ENCODE measurements at places on chromosomes 2 and 18.

DNA sequence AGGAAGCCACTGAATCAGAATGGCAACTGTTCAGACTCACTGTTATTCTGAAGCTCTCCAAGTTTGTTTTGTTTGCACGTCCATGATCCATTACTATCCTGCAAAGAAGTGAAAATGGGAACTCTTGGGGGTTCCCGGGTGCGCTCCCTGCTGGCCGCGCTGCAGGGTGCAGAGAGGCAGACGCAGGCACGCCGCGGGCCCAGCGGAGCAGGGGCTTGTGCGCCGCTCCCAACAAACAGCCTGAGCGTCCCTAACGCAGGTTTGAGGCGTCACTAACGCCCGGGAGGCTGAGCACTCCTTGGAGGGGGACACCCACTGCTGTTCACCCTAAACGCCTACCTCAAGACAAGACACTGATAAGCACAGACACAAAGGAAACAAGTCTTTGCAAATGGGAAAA lies 14.3 kb upstream of the PIEZO2 start:
- DNase-seq: no peak

DNA sequence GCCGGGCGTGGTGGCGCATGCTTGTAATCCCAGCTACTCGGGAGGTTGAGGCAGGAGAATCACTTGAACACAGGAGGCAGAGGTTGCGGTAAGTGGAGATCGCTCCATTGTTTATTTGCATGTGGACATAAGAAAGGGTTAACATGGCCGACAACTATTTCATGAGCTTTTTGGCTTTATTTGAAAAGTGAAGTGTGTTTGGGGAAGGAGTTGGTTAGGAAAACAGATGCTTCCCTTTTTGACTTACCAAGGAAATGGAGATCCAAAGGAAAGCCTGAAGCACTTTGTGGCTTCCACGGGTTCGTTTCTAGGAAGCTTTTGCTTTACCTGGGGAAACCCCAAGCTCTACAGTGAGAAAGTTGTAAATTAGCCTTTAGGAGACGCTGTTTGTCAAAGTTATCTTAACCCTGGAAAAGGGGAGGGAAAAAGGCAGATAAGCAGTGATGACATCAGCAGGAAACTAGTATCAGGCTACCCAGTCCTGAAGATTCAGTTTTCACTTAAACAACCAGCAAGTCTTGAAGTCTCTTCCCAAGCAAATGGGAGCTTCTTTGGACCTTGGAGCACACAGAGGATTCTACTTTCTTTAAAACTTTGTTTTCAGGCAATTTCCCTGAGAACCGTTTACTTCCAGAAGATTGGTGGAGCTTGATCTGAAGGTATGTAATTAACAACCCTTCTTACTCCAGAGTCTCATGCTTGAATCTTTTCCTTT lies at the start of gene CASP10:
Gene CASP10, plus strand, starts transcription at position 492 of the 715 bp plus-strand sequence. CDS start 2,637 bp downstream, outside the sequence.
- DNase-seq: peak; percentile 16

DNA sequence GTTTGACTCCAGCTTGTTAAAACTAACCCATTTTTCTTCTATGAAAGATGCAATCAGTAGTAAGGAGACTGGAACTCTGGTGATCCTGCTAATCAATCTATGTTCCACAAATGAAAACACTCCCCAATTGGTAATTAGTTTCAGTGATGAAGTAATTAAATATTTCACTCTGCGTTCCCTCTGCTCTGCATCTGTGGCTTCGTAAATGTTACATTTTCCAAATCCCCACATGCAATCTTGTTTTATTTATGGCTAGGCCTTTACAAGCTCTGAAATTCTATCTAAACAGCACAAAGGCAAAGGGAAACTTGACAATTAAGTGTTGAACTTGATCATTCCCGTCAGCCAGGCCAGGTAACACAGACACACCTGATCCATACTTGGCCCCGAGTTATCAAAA lies 231.4 kb upstream of the OSR1 start:
- no peak for DNase-seq

DNA sequence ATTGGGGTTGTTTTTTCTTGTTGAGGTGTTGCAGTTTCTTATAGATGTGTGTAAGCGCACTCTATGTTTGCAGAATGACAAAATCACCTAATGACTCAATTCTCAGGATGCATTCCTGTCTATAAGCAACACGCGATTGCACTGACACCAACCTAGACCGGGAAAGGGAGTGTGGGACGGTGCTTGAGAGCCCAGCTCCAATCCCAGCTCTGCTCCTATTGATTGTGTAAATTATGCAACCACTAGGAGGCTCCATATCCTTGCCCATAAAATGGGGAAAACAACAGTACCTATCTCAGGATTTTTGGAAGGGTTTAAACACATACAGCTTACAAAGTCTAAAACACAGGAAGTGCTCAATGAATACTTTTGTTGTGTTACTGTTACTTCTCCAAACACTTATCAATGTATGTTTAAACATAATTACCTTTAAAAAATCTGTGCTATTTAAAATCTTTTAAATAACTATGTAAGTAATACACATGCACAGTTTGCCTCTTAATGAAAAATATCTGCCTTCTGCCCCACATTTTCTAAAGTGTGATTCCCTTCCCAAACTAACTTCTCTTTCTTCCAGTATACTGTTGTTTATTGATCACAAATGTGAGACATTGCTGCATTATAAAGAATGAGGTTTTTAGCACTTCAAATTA lies 132.5 kb downstream of the SPHKAP start:
- no peak for DNase-seq

DNA sequence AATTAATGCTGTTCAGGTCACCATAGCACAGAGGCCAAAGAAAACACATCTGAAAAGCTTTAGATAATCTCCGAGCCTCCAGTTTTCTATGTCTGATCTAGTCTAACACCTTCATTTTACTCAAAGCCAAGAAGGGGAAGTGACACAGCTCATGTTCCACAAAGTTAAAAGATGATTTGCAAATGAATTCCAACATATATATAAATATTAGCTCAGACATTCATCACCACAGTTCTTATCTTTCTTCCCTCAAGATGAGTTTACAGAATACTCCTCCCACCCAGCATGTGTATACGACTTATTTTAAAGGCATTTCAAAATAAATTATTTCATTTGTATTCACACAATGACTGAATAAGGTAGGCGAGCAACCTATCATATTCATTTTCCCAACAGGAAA lies 82.4 kb downstream of the AAK1 start:
- no peak for DNase-seq

GRCh38 chr2:161306919-161307318 lies 1.3 kb upstream of the PSMD14 start:
- DNase-seq: no peak

- DNase-seq: no peak
These were observed 88.6 kb upstream of the FHL2 start for GRCh38 chr2:105487142-105488069.

DNA sequence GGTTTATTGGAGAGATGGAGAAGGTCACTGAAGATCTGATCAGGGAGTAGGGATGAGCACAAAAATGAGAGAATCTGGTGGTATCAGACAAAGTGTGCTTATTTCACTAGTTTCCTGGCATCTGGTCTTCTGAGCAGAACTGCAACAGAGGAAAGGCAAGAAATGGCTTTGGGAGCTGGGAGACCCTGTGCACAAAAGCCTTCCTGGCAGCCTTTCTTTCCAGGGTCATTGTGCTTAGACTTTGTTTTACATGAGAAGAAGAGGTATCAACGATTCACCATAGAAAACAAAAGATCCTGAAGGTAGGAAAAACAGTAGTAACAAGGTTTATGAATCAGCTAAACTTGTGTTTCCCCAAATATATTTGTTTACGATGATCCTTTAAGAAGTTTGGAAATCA lies 162.9 kb downstream of the CNTNAP5 start:
- no peak for DNase-seq

GRCh38 chr2:2716771-2717170 lies 385.7 kb upstream of the MYT1L start:
- no peak for DNase-seq

DNA sequence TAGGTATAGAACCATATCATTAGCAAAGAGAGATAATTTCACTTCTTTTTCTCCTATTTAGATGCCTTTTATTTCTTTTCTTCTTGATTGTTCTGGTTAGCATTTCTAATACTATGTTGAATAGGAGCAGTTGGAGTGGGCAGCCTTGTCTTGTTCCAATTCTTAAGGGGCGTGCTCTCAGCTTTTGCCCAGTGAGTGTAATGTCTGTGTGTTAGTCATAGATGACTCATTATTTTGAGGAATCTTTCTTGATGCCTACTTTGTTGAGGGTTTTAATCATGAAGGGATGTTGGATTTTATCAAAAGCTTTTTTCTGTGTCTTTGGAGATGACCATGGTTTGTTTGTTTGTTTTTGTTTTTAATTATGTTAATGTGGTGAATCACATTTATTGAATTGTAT lies 1453.1 kb upstream of the SLC39A10 start:
- DNase-seq: no peak

- no peak for DNase-seq
These were observed 1459.9 kb upstream of the CELF4 start for GRCh38 chr18:39025531-39025930.

DNA sequence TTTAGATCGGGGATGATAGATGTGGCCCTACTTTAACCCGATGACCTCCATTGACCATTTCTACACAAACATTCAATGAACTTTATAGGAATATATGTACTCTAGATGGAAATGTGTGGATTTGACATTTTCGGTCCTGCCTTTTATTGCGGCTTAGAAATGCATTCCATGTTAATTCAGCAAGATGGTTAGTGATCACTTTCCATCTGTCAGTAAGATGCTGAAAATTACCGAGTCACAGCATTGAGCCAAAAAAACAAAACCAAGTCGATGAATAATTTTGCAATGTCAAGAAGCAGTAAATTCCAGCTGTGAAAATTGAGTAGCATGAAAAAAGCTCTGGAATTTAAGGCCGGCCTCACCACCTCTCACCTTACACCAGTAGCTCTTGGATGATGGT lies 1642.6 kb upstream of the NXPH2 start:
- no peak for DNase-seq

GRCh38 chr18:22543769-22544168 lies 126.1 kb upstream of the CTAGE1 start:
- no peak for DNase-seq

DNA sequence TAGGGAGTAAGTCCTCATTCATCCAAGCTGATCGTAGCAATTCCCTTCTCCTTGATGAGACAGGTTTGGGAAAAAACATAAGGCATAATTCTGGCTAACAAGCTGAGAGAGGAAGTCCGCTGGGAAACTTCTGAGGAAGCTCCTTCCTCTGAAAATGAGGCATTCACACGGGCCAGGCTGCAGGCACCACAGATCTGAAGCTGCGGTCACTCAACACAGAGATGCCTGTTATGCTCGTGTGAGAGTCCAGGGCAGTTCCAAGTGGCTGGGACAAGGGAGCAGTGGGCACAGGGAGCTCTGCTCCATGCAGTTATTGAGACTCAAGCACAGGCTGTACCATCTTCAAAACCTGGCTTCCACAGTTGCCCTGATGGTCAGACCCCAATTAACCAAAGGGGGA lies 200.9 kb upstream of the ID2 start:
- no peak for DNase-seq

- DNase-seq: no peak
These were observed 860.4 kb upstream of the SOX11 start for GRCh38 chr2:4831751-4832150.

- no peak for DNase-seq
These were observed 42.4 kb downstream of the ADCY3 start for GRCh38 chr2:24877646-24878045.

GRCh38 chr2:156333951-156334495 lies 1.5 kb upstream of the NR4A2 start:
- no peak for DNase-seq

DNA sequence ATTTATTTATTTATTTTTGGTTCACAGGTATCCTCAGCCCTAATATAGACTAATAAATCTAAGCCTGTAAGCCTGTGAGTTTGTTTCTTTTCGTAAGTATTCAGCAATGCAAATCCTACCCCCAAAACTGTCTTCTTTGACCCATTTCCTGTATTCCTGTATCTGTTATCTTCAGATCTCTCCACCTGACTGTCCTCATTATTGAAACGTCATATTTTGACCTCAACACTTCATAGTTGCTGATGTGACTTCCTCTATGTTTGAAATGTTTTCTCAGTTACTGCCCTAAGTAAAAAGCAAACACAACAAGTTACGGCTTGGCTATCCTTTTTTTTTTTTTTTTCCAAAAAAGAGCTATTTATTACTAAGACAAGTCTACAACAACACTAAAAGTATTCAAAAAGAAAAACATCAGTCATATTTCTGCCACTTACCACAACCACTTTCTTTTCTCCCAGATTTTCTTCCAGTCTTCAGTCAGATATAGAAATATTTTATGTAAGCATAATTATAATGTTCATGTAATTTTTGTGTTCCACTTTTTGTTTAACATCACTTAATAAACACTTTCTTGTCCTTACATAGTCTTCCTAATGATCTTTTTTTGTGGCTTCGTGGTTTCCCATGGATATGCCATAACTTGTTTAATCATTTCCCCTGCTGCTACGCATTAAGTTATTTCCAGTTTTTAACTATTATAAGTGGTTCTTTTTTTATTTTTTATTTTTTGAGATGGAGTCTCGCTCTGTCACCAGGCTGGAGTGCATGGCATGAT lies 45.0 kb upstream of the EML4 start:
- DNase-seq: no peak

DNA sequence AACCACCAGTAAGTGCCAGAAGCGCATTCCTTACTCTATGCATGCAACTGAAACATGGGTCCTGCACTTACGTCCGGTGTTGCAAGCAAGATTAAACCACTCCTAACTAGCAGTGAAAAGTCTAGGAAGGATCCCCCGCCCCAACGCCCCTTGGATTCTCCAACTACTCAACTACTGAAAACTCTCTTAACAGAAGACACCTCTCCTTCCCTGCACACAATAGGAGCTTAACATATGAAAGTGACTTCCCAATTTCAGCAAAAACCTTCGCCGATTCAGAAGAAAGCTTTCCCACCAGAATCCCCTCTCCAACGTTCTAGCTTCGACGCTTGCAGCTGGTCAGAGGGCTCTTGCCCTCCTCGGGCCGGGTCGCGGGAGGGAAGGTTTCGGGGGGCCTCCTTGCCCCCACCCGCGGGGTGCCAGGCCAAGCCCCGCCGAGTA lies 578 bp downstream of the IWS1 start:
- no peak for DNase-seq

DNA sequence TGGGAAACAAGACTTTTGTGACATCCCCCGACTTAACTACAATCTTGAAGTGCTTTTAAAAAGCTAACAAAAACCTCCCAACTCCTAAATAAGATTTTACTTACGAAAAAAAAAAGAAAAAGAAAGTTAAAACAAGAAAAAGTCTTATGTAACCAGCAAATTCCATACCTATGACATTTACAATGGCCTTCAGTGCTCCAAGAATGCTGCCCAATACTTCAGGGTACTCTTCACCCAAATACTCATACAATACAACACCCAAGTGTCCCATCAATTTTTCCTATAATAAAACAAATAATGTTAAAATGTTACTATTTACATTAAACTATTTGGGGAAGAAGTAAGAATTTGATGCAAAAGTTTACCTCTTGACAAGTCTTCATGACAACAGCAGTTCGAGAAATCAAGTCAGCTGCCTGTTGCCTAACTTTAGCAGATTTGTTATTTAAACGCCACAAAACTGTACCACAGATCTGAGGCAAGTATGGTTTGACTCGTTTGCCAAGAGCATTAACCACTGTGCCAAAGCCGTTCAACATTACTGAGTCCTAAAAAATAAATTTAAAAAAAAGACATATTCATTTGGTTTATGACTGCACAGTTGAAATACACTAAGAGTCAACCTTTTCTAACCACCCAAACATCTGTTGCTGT lies 34.8 kb downstream of the SF3B1 start:
- DNase-seq: no peak

- DNase-seq: no peak
These were observed 18.4 kb upstream of the CTAGE1 start for GRCh38 chr18:22436136-22436535.

- no peak for DNase-seq
These were observed 19.6 kb upstream of the GULP1 start for GRCh38 chr2:188272121-188272520.
